Suppressor macrophage (primary cell): ENCODE measurements at places on chromosomes 4 and X.

- DNase-seq: no peak
Measured at GRCh38 chrX:8091510-8091909, 79.6 kb downstream of the VCX2 start.

GRCh38 chr4:38634047-38634759, 29.8 kb upstream of the KLF3 start:
- peak; percentile 24 for DNase-seq

DNA sequence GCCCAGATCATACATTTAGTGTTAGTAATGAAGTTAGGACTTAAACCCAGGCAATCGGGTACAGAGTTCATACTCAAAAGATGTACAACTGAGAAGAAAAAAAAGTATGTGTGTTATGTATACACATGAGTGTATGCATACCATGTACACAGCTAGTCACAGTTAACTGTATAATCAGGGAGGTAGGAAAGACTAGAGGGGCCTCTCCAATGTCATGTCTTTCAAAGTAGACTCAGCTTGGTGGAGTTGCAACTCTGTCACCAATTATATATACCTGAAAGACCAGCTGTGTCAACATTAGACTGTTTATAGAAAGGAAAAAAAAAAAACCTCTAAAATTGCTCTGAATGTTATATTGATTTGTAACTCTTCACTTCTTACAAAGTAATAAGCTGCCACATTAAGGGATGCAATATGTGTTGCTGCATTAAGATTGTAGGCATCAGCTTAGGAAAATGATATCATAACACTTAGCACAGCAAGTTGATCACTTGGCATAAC, 167.5 kb downstream of the DCTD start:
- no peak for DNase-seq

DNA sequence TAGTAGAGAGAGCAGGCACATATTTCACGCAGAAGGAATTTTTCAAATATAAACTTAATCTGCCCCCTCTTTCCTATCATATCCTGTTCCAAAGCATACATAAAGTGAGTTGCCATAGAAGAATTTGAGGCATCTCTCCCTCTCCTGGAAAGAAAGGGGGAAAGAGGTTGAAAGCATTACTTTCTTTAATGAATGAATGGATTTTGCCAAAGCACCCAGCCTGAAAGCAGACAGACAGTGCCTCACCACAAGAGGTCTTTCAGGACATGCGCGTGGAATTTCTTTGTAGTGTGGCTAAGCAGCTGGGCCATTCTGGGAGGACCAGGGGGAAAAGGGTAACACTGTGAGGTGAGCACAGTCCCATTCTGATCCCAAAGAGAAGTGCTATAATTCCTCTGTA, 651.4 kb downstream of the IQCM start:
- DNase-seq: no peak

DNA sequence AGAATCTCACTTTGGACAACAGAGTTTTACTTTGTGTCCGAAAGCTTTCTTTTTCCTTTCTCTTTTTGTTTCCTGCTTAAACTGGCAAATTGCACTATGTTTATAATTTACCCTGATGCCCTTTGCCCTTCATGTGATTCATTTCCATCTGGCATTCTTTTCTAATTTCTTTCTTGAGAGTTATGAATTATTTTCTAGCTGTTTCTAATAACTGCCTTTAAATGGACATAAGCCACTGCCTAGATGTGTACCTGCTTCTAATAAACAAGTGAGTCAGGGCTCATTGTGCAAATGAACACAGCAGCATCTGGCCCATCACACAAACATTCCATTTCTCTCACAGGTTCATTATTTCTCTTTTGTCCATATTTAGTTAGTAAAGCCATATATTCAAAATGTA, 242.3 kb upstream of the GPRIN3 start:
- DNase-seq: no peak

DNA sequence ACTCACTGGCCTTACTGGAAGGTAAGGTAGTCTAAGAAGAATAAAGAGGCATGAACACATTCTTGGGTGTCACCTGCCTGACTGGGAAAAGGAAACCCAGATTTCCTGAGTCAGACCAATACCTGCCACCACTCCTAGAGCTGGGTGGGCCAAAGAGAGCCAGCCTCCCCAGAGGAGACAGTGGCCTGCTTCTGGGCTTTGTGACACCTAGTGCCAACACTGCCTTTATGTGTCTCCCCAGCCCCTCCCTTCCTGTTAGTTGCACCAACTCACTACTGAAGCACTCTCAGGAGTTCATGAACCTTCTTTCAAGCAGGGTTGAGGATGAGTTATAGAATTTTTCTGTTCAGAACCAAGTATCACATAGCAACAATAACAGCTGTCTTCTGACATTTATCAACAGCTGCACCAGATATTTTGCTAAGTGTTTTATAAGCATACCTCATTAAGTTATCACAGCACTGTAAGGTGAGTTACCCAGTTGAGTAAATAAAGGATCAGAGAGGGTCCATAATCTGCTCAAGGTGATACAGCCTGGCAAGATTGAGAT, 77.6 kb upstream of the ETNPPL start:
- DNase-seq: no peak

DNA sequence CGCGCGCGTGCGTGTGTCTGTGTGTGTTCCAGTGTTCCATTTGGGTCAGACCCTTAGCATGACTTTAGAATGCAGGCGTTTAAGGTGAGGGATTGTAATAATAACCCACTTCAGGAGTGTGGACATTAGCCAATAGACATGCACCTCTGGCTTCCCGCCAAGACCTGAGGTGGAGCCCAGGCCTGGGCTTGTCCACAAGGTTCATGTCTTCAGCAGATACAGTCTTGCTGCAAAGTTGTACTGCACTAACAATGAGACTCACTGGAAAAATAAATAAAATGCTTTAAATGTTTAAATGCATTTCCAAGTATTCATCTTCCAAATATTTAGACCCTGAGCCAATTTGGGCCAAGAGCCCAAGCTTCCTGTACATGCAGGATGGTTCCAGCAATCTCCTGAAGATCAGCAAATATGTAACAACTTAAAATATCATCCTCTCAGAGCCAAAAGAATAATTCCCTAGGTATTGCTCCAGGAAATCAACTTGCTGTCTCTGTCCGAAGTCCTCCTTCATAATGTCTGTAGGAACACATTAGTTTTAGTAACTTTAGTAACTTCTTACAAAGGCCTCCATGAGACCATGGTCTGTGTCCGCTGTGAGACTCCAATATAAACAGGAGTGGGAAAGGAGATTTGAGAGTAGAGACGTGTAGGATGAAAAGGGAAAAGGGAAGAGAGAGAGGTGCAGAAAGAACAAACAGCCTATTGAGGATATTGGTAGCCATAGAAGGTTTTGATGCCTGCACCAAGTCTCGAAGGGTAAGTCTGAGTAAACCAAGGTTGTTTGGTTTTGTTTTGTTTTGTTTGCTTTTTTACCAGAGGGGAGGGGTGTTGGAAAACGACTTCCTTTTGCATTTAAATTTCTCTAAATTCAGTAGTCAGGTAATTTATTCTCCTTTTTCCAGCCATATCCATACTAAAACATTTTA, 98.5 kb upstream of the KLF3 start:
- DNase-seq: no peak

GRCh38 chr4:110163327-110164069, 34.9 kb downstream of the ELOVL6 start:
- DNase-seq: no peak

- DNase-seq: no peak
Measured at GRCh38 chr4:135508006-135508714, 1306.6 kb upstream of the PABPC4L start.

DNA sequence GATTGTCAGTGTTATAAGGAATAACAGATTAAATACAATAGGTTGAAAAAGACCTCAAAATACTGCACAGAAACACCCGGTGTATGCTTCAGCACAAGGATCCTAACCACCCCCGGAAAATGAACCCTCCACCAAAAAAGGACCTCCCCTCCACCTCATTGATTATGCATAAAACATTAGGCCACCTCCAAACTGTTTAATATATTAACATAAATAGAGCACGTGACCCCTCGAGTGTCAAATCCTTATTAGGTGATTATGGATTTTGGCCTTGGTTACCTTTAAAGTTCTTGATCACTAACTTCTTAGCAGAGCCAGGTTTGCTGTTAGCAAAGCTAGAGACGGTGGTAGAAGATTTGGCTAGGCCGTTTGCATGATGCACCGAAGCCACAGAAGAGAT, 958 bp downstream of the CUL4B start:
- no peak for DNase-seq

DNA sequence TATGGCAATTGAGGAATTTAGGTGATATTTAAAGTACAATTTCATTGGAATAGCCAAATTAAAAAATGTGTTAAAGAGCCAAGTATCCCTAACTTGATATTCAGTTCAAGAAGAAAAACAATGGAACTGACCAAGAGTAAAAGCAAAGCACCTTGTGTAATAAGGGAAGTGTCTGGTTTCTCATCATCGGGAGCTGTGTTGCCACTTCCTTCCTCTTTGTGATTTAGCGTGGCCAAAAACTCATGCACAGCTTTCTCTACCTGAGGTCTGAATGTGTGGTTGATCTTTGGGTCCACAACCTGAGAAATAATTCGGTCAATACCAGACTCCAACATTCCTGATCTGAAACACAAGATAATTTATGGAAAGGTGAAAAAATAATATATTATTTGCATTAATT, 12.4 kb downstream of the BOD1L1 start:
- DNase-seq: peak; percentile 66

DNA sequence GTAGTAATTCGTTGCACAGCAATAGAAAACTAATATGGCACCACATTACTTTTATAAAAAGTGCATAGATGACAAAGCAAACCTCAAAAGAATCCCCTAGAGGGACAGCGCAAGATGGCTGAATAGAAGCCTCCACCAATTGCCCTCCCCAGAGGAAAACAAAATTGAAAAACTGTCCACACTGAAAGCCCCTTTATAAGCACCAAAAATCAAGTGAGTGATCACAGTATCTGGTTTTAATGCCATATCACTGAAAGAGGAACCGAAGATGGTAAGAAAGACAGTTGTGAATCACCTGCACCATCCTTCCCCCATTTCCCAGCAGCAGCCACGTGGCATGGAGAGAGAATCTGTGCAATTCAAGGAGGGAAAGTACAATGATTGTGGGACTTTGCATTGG, 522.2 kb downstream of the GLUD2 start:
- DNase-seq: no peak

GRCh38 chr4:77201343-77201742, 44.3 kb downstream of the CCNG2 start:
- no peak for DNase-seq

DNA sequence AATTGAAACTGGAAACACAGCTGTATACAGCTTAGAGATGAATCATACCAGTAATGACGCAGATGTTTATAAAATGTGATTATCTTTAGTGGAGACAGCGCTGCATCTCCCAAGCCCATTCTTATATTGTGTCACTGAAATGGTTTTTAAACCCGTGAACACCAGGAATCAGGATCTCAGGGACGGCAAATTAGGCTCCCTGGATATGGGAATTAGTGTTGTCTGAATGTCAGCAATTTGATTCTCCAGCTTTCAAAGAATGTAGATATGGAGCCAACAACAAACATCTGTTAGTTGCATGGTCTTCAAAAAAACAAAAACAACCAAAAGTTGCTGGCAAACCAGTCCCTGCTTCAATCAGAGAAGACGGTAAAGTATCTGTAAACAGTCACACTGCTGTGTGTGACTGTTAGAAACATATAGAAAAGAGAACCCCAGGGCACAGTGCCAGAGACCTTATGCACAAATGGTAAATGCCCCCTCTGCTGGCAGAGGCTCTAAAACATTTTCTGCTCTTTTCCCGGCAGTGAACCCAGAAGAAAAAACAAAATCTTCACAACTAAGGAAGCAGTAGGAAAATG, 351.9 kb upstream of the FTHL17 start:
- peak; percentile 60 for DNase-seq

- DNase-seq: peak; percentile 79
Measured at GRCh38 chr4:1137850-1138249, 24.5 kb upstream of the RNF212 start.

GRCh38 chrX:26574234-26574633, 358.3 kb downstream of the MAGEB5 start:
- DNase-seq: no peak

DNA sequence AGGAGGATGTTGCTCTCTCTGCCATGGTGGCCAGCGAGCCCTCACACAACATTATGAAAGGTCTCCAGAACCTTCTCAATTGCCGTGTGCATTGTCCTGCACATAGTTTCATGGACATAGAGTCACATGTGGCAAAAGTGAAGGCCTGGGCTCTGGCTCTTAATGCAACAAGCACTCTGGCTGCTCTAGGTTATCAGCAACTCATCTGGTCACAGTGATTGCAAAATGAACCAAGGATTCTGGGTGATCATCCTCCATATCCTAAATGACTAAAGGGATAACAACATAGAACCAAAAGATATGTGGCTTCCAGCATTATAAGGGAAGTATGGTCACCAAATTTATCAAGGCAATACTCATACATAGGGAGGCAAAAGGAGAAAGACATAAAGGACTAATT, 175.2 kb downstream of the MGST2 start:
- DNase-seq: peak; percentile 37

- peak; percentile 36 for DNase-seq
Measured at GRCh38 chr4:156575430-156576073, 396.0 kb downstream of the PDGFC start.

DNA sequence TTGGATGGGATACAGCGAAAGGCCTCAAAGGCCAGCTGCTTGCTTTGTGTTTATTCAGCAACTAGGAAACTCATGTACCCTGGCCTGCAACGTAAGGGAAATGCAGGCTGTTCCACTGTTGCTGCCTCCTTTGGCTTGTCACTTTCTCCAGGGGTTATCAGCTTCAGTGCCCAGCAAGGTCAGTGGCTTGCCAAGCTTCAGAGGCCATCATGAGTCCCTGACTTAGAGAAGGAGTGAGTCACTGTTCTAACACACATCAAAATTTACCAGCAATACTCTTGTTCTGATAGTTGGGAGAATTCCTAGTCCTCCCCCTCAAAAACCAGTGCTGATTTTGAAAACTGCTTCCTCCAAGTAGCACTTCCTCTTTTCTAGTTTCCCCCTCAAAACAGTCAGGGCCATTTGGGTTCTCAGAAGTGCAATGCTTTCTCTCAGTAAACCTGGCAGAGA, 250.8 kb downstream of the ARHGAP24 start:
- peak; percentile 92 for DNase-seq

GRCh38 chr4:46270986-46271596, 118.8 kb downstream of the GABRA2 start:
- peak; percentile 11 for DNase-seq
